ENCODE measurements at places on chromosomes 13 and 19.

GRCh38 chr19:55622242-55622969 lies 2.0 kb downstream of the ZNF784 start:
- peaks cover 26% of the 10 kb centered on the region for H3K36me3 ChIP-seq
- peaks cover 56% of the 10 kb centered on the region for H3K4me1 ChIP-seq
- H3K27me3 ChIP-seq: peaks cover 3% of the 10 kb centered on the region
- no peak for DNase-seq

DNA sequence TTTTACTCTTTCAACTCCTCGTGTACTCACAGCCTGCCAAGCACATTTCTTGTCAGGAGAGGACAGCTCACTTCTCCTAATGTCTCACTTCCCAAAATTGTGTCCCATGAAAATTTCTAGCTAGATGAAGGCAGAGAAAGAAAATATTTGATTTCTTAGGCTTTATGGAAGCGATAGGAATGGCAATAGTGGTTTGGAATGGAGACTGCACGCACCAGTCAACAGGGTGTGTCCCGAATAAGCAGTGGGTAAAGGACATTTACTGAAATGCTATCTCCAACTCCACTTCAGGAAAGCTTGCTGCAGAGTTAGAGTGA lies 321 bp upstream of the ZNF222 start:
- peaks cover 46% of the 10 kb centered on the region for H3K36me3 ChIP-seq
- no peak for DNase-seq
- H3K4me3 ChIP-seq: peak overlapping the region; percentile 99
- peak overlapping the region; percentile 93 for H3K27ac ChIP-seq
- peaks cover 17% of the 10 kb centered on the region for H3K4me1 ChIP-seq

DNA sequence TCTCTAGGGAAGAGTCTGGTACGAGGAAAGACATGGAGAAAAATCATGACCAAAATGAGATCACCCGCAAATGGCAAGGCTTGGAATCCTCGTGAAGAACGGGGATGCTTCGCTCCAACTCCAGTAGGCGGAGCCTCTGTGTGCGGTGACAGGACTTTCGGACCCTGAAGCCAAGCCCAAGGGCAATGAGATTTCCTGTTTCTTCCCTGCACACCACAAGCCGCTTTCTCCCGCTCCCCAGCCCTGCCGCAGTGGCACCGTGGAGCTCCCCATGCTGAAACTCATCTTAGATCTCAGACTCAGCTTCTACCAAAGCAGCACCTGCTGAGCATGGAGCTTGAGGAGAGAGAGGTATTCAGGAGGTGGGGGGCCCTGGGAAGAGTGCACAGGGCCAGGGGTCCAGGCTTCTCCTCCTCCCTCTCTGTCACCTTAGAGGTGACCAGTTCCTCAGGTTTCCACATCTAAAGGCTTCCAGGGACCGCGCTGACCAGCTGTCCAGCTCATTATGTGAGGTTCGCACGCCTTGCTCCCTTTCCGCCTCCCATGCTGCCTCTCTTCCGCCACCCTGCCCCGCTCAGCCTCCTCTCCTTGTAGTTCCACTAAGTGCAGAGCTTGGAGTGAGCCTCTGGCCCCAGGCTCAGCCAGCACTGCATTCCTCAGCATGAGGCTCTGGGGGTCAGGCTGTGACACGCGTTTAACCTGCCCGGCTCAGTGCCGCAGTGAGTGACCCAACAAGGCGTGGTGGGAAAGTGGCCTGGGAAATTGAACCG lies 153.8 kb upstream of the SOX1 start:
- H3K27me3 ChIP-seq: no peaks in the 10 kb centered on the region
- H3K4me1 ChIP-seq: no peaks in the 10 kb centered on the region
- no peaks in the 10 kb centered on the region for H3K36me3 ChIP-seq
- no peak overlapping the region for H3K27ac ChIP-seq

DNA sequence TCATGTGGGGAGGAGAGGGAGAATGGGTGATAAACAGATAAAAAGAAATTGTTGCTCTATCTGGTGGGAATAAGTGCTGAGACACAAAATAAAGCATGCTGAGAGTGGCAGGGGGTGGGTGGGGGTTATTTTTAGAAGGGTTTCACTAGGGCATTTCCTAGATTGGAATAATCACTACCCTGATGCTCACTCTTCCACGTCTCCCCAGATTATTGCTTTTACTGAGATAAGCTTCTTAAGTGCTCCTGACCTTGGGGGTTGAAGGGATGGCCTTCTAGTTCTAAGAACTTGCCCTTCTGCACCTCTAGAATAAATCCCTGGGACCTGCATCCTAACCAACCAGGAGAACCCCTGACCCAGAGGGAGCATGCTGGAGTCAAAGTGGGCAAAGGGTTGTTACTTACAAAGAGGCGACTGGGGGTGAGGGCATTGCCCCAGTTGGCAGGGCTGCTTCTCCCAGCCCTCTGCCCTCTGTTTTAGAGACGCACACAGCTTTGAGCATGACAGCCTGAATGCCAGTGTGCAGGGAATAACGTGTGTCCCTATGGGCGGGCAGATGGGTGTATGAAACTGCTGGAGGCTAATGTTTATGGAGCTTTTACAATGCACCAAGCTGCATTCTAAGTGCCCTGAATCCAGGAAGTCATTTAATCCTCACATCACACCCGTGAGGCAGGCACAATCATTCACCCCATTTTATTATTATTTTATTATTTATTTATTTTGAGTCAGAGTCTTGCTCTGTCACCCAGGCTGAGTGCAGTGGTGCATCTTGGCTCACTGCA lies 743 bp downstream of the RDH8 start:
- no peak overlapping the region for H3K27ac ChIP-seq
- H3K4me1 ChIP-seq: peaks cover 4% of the 10 kb centered on the region
- H3K27me3 ChIP-seq: peaks cover 20% of the 10 kb centered on the region

DNA sequence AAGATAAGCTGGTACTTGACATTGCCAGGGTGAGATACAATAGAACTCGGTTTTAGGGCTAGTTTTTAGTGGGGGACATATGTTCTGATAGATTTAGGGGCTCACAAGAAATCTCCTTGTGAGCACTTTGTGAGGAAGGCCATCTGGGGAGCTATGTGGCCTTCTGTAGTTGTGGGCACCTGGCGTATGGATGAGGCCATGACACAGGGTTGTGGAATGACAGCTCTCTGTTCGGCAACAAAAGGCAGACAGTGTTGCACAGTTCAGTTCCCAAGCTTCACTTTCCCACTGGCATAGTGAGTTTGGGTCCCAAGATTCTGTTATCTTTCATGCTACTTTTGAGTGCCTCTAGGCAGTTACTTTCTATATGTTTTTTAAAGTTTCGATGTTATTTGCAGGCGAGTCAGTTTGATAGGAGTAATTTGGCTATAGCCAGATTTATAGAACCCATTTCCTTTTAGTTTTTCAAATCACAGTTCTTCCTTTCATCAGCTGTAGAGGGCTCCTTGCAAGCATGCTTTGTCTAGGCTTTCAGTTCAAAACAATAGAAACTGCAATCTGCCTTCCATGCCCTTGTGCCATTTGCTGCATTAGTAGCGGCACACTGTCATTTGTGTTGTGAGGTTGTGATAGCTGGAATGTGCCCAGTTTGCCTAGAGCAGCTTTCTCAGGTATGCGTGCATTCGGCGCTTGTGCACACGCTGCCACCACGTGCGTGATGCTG lies 70.6 kb upstream of the TEX29 start:
- peaks cover 57% of the 10 kb centered on the region for H3K36me3 ChIP-seq
- H3K4me3 ChIP-seq: no peak overlapping the region
- DNase-seq: no peak
- H3K27me3 ChIP-seq: no peaks in the 10 kb centered on the region

All from activated CD8-positive, alpha-beta T cell treated with anti-CD3 and anti-CD28 coated beads, Interleukin-2, amount 10 ng/mL, durations not matched to agents 7 days and 5 days (primary cell).